ENCODE measurements at places on chromosomes 6 and 20. TPM values are rescaled to one million over a fixed set of nuclear protein-coding genes. Genes with fewer than 3 reads are reported as not detected.

DNA sequence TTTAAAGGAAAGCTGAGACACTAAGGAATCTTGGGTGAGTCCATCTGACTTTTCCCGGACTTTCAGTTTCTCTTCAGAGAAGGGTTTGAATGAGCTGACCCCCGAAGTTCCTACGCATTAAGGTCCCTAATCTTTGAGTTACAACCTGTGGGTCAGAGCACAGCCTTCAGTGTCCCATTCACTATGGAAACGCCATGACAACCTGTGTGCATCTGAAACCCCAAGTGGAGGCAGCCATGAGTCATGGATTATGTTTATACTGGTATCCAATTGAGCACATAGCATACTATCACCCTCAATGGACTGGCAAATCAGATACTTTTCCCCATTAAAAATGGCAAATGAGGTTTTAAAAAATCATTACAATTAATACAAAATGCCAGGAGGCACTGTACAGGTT lies 11.4 kb downstream of the MYLK4 start:
- DNase-seq, result no peak

The PAK5 gene
- total RNA-seq, result not detected

The MCHR2 gene
- total RNA-seq, result not detected

GRCh38 chr6:139343052-139343750 lies 31.2 kb downstream of the CITED2 start:
- DNase-seq, result no peak
